T-helper 22 cell (primary cell): ENCODE measurements at places on chromosomes 5 and 9.
A peak's percentile ranks its signal among the peaks of the same experiment; 100 is the strongest.

DNA sequence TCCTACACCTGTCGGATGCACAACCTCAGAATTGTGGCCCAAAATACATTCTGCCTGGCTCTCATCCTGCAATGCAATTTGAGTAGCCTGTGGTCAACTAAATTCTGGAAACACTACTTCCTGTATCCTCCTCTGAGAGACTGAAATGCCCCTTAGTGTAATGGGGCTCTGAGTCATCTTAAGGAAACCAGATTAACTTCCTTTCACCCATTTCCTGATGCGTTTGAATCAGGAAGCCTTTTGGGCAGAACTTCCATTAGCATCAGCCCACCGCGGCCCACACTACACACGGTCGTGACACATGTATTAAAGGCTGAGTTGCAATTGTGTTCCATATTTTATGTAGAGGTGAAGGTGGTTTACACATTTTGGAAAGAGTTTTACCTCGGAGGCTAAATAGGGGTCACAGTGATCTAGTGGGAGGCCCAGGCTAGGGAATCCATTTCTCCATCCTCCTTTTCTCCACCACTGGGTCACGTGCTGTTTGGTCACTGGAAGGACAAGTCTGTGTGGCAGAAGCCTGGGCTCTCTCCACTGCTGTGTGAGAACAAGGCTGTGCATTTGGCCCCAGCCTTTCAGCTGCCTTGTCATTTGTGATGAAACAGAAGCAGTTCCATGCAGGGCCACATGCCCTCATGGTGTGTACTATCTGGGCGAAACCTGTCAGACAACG lies 55.9 kb downstream of the DAP start:
- no peak for DNase-seq

DNA sequence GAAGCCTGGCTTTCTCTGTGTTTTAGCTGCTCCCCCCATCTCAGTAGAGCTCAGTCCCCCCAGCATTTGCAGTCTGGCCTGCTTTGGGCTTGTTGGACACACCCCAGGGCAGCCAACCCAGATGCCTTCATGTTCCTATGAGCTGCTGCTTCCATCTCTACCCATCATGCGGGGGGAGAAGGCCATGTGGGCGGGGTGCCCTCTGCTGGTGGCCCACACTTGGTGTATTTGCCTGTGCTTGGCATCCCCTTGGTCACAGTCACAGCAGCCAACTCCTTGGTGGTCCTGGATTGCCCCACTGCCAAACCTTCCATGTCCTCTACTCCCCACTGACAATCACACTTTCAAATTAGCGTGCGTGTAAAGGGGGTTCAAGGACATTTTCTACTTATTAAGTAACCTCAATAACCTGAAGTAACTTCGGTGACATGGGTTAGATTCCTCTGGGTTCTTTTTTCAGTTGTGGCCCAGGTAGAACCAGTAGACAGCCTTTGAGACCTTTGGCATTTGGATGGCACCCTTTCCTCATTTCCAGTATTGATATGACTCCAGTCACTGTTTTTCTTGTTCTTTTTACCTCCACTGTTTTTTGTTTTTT lies 42.8 kb downstream of the SNX30 start:
- peak; percentile 46 for DNase-seq

DNA sequence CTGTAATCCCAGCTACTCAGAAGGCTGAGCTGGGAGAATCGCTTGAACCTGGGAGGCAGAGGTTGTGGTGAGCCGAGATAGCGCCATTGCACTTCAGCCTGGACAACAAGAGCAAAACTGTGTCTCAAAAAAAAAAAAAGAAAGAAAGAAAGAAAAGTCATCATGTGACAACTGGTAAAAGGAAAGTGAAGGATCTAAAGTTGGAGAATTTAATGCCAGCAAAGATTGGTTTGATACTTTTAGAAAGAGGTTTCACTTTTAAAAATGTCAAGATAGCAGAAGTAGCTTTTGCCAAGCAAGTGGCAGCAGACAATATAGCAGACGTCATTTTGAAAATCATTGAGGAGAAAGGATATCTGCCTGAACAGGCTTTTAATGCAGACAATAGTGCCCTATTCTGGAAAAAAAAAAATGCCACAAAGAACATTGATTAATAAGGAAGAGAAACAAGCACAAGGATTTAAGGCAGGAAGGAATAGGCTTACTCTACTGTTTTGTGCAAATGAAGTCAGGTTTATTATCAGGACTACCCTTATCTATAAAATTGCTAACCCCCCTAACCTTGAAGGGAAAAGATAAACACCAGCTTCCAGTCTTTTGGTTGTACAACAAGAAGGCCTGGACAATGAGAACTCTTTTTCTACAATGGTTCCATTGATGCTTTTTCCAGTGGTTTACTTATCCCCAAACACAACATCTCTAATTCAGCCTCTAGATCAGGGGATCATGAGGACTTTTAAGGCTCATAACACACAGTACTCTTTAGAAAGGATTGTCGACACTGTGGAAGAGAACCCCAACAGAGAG lies 12.0 kb downstream of the PKD2L2 start:
- DNase-seq = no peak

- DNase-seq = no peak
Measured at GRCh38 chr5:90015584-90016018, 394.0 kb downstream of the CETN3 start.

DNA sequence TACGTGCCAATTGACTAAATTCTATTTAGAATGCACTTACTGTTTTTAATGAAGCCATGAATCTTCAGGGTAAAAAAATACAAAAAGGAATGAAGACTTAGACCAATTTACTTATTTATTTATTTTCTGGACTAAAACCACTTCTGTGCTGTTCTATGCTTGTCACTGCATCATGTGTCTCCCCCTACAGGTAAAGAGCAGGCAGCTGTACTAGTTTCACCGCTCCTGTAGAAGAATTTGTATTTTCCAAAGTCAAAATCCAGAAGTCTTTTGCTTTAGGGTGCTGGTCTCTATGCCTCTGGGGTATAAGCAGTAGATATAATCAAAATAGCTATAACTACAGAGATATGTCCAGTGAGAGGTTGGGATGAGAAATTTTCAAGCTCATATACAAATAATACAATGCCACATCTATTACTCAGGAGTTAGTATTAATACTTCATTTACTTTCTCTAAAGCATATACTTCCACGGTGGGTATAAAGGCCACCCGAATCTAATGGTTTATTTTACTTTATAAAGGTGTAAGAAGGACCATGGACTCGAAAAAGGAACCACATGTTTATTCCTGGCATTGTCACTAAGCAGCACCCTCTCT lies 591.5 kb downstream of the RAB3C start:
- DNase-seq = peak; percentile 8

GRCh38 chr5:9037048-9037447 lies 508.8 kb downstream of the SEMA5A start:
- DNase-seq = no peak

DNA sequence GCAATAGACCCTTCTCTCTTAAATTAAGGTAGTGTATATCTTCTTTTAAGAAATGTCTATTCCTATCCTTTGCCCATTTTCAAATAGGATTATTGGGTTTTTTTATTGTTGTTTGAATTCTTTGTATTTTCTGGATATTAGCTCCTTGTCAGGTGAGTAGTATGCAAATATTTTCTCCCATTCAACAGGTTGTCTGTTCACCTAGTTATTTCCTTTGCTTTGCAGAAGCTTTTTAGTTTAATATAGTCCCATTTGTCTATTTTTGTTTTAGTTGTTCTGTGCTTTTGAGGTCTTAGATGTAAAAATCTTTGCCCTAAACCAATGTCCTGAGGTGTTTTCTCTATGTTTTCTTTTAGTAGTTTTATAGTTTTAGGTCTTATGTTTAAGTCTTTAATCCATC lies 104.7 kb downstream of the CWC27 start:
- DNase-seq = no peak

DNA sequence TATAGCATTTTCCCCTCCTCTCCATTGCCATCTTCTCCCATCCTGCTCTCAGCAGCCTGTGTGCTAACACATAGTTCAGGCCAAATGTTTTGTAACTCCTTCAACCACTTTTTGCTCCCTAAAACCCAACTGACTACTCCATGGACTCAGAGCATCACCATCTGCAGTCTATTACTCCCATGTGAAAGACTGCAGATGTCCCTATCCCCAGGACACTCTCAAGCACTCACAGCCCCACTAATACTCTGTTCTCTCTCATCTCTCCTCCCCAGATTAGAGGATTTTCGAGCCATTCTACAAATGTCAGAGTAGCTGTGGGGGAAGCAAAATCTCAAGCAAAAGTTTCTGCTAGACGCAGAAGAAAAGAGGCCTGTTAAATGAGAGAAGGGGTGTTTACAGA lies 99.3 kb downstream of the ITGA1 start:
- no peak for DNase-seq

GRCh38 chr5:34542818-34543217 lies 113.3 kb upstream of the RAI14 start:
- no peak for DNase-seq

- no peak for DNase-seq
Measured at GRCh38 chr5:160237571-160238093, 8.3 kb downstream of the FABP6 start.

DNA sequence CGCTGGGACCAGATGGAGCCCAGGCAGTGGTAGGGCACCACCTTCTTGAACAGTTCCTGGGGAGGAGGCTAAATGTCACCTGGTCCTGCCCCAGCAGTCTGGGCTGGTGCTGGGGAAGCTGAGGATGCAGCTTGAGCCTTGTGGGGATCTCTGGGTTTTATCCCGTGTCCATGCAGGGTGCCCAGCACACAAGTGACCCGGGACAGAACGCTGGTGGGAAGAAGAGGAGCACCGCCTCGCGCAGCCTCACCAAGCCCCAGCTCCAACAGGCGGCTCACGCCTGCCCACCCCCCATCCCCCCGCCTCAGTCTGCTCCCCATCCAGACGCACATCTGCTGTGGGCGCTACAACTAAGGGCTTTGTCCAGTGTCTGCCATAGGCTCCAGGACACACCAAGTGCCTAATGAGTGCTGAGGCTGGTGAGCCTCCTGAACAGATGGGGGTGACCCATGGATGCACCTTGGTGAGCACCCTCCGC lies 13.8 kb downstream of the RALGDS start:
- no peak for DNase-seq

GRCh38 chr9:121610638-121610953 lies 40.8 kb upstream of the DAB2IP start:
- no peak for DNase-seq

- DNase-seq = no peak
Measured at GRCh38 chr5:17316970-17317459, 99.6 kb downstream of the BASP1 start.

- no peak for DNase-seq
Measured at GRCh38 chr9:92482329-92482728, at the start of gene ASPN. TSS of gene ASPN (minus strand) at chr9:92482506.

DNA sequence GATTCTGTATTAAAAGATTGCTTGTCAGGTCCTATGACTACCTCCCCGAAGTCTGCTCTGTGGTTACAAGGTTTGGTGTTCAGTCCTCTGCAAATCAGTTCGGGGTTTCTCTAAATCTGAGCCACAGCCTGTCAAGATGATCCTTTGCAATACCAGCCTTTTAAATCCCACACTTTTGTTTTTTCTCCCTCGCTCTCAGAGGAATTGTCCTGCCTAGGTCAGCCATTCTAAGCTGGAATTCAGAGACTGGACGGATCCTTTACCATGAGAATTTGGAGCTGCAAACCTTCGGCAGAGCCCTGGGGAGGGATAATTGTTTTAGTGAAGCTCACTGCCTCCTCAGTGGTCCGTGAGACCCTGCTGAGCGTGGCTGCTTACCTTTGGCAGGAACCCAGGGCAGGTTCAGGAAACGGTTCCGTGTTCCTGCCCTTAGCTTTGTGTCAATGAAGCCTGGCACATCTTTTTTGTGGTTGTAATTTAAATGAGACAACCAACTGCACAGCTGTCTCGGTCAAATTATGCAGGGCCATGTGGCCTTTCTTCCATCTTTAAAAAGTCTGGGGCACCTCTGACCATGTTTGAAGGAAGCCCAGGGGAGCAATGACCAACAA lies 47.2 kb downstream of the EBF1 start:
- no peak for DNase-seq

- no peak for DNase-seq
Measured at GRCh38 chr9:34744295-34745221, 34.6 kb upstream of the CCL21 start.

- no peak for DNase-seq
Measured at GRCh38 chr5:96509721-96510350, 76.8 kb upstream of the PCSK1 start.
